ENCODE measurements at places on chromosomes 2 and 18.
A peak's percentile ranks its signal among the peaks of the same experiment; 100 is the strongest.

DNA sequence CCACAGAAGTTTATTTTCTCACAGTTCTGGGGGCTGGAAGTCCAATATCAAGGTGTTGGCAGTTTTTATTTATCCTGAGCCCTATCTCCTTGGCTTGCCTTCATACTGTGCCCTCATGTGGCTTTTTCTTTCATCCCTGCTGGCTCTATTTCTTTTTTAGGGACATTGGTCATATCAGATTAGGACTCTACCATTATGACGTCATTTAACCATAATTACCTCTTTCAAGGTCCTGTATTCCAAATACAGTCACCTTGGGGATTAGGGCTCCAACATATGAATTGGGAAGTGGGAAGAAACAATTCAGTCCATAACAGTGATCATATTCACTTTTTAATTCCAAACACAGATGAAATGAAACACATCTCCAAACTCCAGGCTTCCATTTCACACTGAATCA is 286.0 kb downstream of the SUCLG1 start:
- DNase-seq, result no peak

- DNase-seq, result no peak
Observed at GRCh38 chr2:241550616-241551580, 7.6 kb upstream of the BOK start.

DNA sequence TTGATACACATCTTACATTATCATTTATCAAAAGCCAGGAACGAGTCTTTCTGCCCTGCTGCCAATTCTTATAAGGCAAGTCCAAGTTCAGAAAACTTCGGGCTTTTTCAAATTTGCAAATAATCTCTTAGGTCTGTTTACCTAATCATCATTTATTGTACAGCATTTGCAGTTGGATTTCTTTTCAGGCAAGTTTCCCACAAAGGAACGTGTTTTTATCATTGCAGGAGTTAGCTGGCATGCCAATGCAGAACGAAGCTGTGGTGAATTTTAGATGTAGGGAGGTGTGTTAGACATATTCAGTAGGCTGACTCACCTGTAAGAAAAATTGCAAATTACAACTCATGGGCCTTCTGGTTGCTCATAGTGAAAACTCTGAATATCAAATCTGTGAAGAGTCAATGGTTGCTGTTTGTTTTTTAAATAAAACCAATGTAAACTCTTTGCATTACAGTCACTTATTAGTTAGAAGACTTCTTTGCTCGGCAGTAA is 209.6 kb downstream of the SRBD1 start:
- DNase-seq, result no peak

- DNase-seq, result no peak
Observed at GRCh38 chr2:8437949-8438400, 243.9 kb upstream of the ID2 start.

DNA sequence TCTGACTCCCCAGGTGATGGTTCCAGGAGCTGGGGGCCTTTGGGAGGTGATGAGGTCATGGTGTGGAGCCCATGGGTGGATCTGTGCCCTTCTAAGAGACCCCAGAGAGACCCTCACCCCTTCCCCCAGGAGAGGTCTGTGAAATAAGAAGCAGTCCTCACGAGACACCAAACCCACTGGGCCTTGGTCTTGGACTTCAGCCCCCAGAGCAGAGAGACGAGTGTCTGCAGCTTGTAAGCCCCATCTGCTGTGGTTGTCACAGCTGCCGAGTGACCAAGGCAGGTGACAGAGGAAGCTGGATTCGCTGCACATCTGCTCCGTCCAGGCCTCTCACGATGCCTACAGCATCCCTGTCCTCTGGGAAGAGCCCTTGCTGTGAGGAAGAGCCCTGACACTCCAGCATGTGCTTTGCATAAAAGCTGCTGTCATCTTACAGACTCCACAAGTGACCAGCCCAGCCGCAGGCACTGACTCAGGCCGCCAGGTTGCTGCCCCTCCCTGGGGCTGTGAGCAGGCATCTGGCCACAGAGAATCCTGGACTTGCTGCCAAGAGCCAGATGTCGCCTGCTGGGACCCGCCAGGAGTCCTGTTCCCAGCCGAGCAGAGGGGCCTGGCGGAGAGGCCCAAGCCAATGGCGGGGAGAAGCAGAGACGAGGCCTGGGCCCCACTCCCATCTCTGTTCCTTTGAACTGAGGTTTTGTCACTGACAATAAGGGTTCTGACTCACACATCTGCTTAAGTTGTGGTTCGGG is 150.8 kb downstream of the PXDN start:
- peak; percentile 38 for DNase-seq

GRCh38 chr18:44374966-44375365 is 305.7 kb upstream of the SETBP1 start:
- DNase-seq, result no peak

DNA sequence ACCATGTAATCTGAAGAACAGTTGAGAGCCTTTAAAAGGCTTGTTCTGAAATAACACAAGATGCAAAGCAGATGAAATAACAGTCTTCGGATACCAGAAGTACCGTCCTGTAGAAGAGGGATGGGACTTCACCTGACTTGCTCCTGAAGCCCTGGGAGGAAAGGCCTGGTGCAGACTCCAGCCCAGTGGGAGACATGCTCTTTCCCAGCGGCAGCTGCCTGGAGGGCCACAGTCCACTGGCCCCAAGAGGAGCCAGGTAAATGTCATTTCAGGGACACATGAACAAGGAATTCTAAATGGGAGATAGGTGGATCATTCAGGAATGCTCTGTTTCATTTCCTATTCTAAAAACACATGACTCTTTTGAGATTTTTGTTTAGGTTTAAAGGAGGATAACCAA is 22.6 kb upstream of the CHN1 start:
- DNase-seq, result no peak

GRCh38 chr2:66839551-66840320 is 404.8 kb downstream of the MEIS1 start:
- DNase-seq, result no peak

- DNase-seq, result no peak
Observed at GRCh38 chr2:113105047-113105785, 22.2 kb upstream of the IL1RN start.

GRCh38 chr2:9445089-9445488 is 21.6 kb downstream of the CPSF3 start:
- no peak for DNase-seq

DNA sequence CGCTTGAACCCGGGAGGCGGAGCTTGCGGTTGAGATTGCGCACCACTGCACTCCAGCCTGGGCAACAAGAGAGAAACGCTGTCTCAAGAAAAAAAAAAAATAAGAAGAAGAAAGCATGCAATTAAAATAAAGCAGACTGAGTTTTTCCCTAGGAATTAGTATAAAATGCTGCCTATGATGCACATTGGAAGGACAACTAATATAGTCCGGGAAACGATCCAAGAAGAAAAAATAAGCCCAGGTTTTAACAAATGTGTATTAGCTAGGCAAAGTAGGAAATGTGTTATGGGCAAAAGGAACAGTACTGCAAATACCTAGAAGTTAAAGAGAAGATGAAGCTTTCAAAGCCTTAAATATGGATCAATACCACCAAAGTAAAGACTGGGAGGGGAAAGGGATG is 64.0 kb downstream of the SPIRE1 start:
- no peak for DNase-seq

GRCh38 chr2:121368836-121369235 is 83.8 kb upstream of the TFCP2L1 start:
- DNase-seq, result no peak

DNA sequence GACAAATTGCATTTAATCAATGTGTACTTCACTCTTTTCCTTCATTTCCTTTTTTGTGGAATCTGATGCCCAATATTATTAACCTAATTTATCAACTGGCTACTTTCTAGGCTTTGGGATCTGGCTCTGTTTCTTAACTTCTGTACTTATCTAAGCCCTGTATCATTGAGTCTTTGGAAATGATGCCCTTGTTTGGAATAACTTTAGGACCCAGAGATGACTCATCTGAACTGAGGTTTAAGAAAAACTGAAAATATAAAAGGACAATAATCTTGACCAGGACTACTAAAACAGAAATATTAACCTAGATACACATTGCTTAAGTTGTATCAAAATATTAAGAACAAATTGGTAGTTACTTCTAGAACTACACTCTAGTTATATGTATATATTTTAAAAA is 600.8 kb downstream of the CPS1 start:
- DNase-seq, result no peak

GRCh38 chr2:10211844-10212422 is 89.4 kb downstream of the RRM2 start:
- no peak for DNase-seq

DNA sequence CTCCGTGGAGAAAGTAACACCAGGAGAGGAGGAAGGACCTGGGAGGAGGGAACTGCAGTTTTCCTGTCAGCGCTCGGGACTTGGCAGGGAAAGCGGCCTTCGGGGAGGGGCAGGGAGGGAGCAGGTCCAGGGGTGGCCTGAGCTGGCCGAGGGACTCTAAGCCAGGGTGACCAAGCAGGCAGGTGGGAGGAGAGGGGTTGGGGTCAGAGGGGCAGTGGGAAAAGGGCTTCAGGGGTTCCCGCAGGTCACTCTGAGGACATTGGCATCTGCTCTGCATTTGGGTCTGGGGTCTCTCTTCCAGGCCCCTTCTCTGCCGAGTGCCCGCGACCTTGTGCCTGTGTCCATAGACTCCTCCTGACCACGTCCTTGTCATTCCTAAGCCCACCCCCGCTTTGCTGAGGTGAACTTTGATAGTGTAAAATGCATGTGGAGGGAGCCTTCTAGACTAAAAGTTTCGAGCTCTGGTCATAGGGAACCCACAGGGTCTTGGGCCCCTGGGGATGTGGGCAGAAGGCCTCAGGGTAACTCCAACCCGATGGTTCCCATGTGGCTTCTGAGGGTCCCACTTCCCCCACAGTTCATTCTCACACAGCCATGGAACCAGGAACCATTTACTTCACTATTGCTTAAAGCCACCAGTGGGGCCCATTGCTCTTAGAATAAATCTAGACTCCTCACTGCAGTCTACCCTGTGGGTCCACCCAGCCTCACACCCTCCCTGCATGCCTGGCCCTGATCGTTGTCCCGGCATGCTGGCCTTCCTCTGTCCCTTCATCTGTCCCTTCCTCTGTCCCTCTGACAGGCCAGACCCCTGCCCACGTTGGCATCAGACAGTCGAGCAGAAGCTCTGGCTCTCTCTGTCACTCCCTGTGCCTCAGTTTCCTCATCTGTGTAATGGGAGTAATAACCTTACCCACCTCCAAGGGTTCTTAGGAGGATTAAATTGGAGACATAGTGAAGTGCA is 229.2 kb downstream of the SEPTIN10 start:
- no peak for DNase-seq

DNA sequence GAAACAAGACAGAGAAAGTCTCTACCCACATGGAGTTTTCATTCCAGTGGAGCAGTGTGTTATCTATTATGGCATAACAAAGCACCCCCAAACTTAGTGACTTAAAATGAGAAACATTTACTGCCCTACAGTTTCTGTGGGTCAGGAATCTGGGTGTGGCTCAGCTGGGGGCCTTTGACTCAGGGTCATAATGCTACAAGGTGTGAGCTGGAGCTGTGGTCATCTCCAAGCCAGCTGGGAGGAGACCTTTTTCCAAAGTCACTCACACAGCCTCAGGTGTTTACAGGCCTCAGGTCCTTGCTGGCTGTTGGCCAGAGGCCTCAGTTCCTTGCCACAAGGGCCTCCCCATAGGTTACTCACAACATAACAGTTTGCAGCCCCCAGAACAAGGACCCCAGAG is 169.2 kb downstream of the ETAA1 start:
- DNase-seq, result no peak

DNA sequence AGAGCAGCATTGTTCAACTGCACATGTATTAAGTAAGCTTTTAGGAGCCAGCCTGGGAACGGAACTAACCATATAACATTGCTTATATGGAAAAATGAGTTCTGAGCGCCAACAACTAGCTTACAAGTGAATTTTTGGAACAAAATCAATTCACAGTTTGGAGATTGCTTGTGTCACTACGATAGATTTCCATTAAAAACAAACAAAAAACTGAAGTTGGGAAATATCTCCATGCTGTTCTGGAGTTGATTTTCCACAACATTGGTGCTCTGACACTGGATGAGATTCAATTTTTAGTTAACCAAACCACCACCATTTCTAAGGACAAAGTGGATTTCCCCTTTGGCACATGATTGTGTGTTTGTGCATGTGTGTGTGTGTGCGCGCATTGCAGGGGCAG is 56.9 kb upstream of the ZNF397 start:
- DNase-seq, result no peak

Data from NT2/D1 (cell line).